ENCODE measurements at places on chromosomes 11 and 22. TPM values are rescaled to one million over a fixed set of nuclear protein-coding genes. Genes with fewer than 3 reads are reported as not detected.
A peak's percentile ranks its signal among the peaks of the same experiment; 100 is the strongest.

DNA sequence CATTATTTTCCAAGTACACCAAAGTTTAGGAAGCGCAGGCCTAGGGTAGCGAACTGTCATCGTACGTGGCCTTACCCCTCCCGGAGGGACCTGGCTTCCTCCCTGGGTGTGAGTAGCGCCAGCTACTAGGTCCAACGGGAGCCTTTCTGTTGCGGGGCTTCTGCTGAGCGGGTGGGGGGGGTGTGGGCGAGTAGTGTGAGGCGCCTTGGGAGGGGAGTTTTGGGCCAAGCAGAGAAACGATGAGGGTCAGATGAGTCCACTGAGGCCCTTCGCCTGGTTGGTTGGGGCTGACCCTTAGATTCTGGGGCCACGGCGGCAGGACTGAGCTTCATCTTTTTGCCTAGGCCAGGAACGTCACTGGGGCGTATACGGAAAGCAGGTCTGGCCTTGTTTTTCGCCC lies 868 bp downstream of the TEF start:
- no peak for DNase-seq

GRCh38 chr11:66277471-66278362 lies at the start of gene CNIH2:
Gene CNIH2 (plus strand): TSS chr11:66278175. CDS start chr11:66278457, 282 bp downstream.
- no peak for DNase-seq

DNA sequence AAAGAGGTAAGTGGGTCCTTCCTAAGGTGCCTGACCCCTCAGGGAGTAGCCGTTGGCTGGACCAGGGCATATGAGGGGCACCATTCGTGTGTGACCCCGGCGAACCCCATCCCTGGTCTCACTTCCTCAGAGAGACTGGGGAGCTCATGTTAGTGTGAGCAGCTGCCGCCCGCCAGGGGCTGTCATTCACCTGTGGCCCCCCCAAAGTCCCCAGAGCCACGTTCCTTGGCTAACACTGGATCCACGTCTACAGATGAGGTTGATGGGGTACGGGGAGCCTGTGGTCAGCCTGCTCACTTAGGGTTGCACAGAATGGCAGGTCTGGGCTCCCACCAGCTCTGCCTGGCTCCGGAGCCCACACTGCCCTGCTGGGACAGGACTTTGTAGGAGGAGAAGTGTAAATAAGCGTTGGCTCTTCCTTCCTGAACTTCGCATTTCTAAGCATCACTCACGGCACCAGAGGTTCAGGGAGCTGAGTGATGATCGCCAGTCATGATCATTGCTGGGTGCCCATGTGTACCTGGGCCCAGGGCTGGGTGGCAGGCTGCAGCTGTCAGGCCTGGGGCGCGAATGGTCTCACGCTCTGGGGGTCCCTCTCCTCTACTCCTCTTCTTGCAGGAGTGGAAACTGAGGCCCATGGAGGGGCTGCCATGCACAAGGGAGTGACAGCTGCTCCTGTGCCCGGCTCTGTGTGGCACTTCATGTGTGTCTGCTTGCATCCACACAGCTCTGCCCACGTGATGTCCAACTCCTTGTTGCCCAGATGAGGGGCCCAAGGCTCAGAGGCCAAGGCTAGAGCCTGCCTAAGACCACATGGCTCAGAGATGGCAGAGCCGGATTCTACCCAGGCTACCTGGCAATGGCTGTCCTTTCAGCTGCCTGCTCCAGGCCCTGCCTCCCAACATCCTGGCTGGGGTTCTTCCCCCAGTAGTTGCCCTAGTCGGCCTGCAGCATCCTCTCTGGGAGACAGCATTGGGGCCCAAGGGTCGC lies 11.1 kb downstream of the TTC38 start:
- no peak for DNase-seq

GRCh38 chr22:36829370-36830002 lies 12.7 kb upstream of the PVALB start:
- no peak for DNase-seq

DNA sequence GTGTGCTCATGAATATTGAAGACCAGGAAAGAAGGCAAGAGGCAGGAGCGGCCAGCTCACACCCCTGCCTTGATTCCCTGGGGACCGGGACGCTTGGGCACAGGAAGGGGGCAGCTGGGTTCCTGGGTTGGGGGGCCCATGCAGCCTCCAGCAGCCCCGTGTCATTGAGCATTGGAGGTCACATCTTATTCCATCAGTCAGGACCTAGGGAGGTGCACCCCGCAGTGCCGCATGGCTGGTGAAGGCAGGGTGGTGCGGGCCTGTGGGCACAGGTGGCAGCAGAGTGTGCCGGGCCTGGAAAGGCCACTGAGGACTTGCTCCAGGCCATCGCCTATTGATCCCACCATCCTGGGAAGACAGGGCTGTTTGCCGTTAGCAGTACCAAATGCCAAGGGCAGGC lies 116.3 kb upstream of the NECTIN1 start:
- DNase-seq, result no peak

DNA sequence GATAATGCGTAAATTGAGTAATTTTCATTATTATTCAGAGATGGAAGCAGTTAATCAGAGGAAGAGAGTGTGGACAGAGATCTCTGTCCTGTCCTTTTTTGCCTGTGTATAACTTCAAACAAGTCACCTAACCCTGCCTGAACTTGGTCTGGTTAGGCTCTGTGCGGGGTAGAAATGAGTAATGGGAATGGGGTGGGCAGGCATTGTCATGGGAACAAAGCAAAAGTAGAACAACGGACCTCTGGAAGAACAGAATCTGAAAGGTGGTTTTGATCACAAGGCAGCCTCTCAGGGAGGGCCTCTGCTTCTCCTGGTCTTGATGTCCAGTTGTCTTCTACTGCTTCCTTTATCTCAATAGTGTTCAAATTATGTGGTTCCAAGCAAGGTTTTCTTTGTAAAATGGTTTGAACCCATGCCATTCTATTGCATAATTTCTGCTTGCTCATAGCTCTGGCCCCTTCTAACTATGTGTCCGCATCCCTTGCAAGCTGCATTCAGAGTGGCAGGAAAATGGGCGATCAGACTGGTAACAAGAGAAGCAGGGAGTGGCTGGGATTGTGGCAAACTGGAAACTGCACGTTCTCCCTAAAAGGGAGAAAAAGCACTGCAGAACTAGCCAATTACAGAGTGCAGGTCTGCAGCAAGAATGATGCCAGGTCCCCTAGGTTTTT lies 76.1 kb downstream of the PRR5L start:
- DNase-seq, result no peak

GRCh38 chr11:121450401-121450800 lies 1.7 kb upstream of the SORL1 start:
- DNase-seq, result no peak

DNA sequence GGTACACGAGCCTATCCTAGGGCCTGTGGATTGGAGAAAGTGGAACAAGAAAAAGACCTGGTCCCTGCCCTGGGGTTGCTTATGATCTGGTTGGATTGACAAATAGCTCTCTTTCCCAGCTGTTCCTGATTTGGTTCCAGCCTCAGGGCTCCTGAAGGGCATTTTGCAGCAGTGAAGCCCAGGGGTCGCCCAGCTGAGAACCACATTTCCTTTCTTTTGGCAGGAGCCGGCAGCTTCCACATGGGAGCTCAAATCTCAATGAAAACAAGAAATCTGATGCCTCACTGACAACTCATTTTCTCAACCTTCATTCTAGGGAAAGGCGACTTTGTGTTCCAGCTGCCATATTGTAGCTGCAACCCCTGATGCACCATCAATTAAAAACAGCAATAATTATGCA lies 140.6 kb upstream of the CADM1 start:
- DNase-seq, result no peak

- DNase-seq, result peak; percentile 67
Measured at GRCh38 chr22:18057568-18058209, 20.1 kb upstream of the PEX26 start.

DNA sequence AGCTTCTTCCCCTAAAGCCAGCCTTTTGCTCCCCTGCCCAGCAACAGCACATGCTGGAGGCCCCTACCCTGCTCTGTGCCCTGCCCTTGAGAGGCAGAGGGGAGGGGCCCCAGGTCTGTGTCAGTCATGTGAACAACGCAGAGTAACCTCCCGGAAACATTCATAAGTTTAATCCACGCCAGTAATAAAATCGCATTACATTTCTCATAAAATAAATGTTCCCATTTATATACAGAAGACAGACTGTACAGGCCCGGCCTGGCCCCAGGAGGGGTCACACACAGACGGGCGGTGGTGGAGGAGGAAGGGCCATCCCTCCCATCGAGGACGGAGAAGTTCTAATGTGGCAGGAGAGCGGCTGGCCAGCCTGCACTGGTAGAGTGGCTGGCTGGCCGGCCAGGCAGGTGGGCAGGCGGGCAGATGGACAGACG lies 39.5 kb downstream of the LMO1 start:
- no peak for DNase-seq

- no peak for DNase-seq
Measured at GRCh38 chr11:12794576-12795230, 120.5 kb downstream of the TEAD1 start.

GRCh38 chr11:128837627-128838026 lies 29.5 kb downstream of the KCNJ1 start:
- DNase-seq, result no peak

The MYBPC3 gene
- total RNA-seq, result 2,568 TPM

The DMC1 gene
- total RNA-seq, result 0.56 TPM

The CARNS1 gene
- 15.0 TPM for total RNA-seq

Data from Right ventricle myocardium superior (tissue), 1 donor.